ENCODE measurements at places on chromosomes 16 and 17.

GRCh38 chr16:7492122-7492521 is 159.5 kb downstream of the RBFOX1 start:
- no peak for DNase-seq

- DNase-seq = peak; percentile 23
Measured at GRCh38 chr16:89052890-89053724, 40.5 kb upstream of the ACSF3 start.

- DNase-seq = no peak
Measured at GRCh38 chr17:49013311-49014213, 16.4 kb downstream of the IGF2BP1 start.

DNA sequence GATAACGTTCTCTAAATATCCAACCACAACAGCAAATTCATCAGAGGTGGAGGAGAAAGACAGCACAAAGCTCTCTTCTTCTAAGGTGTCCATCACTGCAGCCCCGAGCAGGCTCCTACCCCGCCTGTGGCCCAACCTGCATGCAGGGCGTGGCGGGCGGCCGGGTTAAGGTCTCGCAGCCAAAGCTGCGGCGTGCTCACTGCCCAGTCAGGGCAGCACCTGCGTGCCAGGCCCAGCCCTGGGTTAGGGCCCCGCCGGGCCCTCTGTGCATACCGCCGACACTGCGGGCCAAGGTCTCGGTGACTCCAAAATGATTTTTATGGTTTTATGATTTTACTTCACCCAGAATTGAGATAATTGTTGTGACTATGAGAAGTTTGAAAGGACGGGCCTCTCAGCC is 57.8 kb downstream of the FOXK2 start:
- no peak for DNase-seq

DNA sequence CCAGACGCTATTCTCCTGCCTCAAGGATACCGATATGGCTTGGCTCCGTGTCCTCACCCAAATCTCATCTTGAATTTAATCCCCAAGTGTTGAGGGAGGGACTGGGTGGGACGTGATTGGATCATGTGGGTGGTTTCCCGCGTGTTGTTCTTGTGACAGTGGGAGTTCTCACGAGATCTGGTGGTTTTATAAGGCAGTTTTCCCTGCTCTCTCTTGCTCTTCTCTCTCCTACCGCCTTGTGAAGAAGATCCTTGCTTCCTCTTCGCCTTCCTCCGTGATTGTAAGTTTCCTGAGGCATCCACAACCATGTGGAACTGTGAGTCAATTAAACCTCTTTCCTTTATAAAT is 43.9 kb upstream of the ZCCHC14 start:
- DNase-seq = no peak

DNA sequence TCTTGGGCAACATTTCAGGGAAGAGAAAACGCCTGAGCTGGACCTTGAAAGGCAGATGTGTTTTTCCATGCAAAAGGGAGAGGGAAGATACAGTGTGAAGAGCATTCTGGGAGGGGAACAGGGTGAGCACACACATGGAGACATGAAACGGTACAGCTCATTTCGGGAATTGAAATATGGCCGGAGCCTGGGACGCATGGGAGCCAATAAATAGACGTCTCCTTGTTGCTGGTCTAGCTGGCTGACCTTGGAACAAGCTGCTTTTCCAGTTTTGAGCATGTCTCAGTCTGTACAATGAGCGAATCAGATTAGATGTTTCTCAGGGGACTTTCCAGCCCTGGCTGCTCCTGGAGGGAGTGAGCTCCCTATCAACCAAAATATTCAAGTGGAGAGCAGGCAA is 63.6 kb downstream of the ASIC2 start:
- no peak for DNase-seq

GRCh38 chr16:89354325-89354724 is 136.0 kb downstream of the ANKRD11 start:
- DNase-seq = no peak

GRCh38 chr16:58187665-58188421 is 10.1 kb downstream of the CSNK2A2 start:
- no peak for DNase-seq

DNA sequence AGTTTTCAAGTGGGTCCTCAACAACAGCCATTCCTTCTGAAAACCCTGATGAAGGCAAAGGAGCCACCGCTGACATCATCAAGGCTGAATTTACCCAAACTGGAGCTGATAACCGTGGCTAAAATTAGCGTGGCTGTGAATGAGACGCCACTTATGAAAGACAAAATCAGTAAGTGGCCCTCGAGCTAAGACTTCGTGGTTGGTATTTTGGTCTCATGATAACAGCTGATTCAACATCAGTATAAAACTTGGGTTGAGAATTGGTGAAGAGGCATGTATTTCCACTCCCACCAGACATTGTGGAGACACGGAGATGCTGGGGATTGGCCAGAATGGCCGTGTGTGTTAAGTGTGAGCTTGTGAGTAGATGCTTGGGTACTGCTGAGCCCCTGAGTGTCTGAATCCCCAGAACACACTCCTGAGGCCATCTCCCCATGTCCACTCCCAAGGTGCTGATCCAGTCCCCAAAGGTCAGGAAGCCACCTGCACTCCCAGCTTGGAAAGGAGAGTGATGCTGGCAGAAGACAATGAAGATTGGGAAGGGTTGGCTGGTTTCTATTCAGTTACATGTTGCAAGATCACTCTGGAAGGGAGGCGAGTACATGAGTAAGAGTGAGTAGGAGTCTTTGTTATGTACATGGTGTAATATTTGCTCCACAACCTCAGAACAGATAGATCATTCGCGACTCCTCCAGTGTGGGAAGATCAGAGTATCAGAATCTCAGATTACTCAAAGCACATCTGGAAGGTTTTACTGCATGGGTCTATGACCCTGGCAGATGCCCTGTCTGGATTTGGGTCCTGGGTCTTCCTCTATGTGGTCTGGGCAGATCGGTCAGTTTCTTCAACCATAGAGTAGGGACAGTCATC is 207.7 kb downstream of the HS3ST3A1 start:
- no peak for DNase-seq

- no peak for DNase-seq
Measured at GRCh38 chr16:9541723-9542122, 450.3 kb downstream of the HAPSTR1 start.

DNA sequence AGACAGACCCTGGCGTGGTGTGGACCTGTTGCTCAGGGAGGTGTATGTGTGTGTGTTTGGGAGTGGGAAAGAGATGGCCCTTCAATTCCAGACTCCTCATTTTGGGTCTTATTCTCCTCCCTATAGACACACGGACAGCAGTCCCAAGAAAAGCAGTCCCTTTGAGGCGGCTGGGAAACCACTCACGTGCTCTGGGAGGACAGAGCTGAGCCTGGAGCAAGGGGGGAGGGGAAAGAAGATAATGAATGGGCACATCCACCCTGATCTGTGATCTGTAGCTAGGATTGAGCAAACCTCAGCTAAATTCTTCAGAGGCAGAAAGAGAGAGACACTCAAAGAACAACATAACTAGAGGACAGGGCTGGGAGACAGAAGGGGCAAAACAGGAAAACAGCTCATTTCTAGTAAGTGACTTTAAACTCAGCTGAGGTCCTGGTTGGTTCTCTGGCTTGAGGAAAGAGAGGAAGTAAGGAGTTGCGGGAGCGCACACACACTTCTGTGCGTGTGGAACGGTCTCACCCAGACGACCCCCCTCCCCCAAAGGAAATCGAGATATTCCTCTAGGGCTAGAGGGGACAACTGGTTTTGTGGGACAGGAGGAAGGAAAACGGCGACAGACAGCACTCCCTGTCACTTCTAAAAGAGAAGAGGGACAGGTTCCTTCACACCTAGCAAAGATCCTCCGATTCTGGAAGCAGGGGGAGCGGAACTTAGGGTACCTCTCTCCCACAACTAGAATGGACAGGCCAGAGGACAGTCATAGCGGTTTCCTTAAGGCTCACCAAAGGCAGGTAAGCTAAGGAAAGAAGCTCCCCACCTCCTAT is 658 bp downstream of the RAB5C start:
- peak; percentile 44 for DNase-seq

DNA sequence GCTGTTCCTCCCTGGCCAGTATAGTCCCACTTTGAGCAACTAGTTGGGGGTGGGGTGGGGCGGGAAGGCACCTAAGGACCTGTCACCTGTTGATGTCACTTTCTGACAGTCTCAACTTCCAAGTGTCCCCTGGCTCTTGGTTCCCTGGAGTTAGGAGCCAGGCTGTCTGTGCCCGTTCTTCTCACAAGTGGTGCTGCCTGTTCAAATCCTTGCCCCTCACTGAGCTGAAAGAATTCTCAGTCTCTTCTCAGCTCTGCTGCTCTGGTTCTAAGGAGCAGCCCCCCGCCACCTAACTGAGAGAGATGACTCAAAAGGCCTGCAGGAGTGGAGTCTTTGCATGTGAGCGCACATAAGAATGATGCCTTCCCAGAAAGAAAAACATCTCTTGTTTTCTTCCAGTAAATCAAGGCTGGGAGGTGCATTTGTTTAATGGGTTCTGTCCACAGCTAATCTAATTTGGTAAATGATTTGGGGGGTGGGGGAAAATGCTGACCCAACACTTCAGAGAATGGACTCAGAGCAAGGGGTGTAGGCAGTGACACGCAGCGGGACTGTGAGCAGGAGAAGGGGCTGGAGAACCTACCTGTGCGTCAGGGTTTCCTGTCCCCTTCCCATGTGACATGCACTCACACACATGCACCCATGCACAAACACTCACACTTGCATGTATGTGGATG is 78.2 kb upstream of the NLRP1 start:
- DNase-seq = no peak

GRCh38 chr16:9922441-9922840 is 259.8 kb downstream of the GRIN2A start:
- DNase-seq = no peak

GRCh38 chr17:49361129-49361901 is 735 bp downstream of the ZNF652 start:
- peak; percentile 84 for DNase-seq

DNA sequence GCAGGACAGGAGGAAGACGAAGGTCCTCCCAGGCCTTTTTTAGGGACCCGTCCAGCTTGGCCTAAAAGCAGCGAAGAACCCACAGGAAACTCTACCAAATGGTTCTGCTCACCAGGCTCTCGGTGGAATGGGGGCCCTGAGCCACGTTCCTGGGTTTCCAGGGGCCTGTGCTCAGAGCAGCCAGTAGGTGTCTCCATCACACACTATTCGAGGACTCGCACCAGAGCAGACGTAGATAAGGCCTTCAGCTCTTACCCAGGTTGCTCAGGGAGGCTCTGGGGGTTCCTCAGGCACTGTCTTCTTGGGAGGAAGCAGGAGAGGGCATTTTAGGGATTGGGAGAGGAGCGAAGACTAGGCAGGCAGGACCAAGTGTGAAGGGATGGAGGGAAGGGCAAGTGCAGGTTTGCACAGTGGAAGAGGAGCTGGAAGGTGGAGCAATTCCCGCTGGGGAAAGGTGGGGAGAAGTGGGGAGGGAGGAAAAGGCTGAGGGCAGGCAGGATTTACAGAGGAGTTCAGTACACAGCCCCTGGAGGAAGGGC is 157.1 kb downstream of the RGS9 start:
- DNase-seq = peak; percentile 63

DNA sequence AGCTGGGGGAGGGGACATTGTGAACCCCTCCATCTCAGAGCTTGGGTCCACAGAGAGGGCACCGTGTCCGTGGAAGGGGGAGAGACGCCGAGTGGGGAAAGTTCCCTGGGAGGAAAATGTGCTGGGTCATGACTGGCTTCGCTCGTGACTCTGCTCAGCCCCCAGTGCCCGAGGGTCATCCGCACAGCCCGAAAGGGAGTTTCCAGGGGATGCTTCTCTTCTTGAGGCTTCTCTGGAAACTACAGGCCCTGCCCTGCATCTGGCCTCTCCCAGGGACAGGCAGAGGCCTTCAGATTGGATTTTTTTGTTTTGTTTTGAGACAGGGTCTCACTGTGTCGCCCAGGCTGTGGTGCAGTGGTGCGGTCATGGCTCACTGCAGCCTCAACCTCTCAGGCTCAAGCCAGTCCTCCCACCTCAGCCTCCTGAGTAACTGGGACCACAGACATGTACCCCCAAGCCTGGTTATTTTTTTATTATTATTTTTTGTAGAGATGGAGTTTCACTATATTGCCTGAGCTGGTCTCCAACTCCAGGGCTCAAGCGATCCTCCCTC is 9.8 kb upstream of the GSE1 start:
- DNase-seq = no peak

DNA sequence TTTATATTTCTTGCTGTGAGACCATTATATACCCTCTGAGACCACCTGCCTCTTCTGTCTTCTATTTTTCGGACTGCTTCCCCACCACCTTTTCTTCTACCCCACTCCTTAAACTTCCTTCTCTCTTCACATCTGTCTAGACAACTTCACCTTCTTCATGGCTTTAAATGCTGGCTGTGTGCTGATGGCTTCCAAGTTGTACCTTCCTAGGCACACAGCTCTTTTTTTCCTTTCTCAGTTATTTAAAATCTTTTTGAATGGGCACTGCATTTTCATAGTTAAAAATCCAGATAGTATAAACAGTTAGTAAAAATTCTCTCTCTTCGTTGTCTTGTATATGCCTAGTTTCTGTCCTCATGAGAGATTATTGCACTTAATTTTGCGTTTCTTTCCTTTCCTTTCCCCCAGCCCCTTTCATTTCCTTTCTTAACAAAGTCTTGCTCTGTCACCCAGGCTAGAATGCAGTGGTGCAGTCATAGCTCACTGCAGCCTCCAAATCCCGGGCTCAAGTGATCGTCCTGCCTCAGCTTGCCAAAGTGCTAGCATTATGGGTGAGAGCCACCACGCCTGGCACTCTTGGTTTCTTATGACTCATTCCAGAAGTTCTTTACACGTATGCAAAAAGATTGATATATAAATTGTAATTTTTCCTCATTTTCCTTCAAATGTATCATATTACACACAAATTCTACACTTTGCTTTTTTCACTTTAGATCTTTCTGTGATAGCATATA is 114.3 kb downstream of the NPIPB5 start:
- no peak for DNase-seq

DNA sequence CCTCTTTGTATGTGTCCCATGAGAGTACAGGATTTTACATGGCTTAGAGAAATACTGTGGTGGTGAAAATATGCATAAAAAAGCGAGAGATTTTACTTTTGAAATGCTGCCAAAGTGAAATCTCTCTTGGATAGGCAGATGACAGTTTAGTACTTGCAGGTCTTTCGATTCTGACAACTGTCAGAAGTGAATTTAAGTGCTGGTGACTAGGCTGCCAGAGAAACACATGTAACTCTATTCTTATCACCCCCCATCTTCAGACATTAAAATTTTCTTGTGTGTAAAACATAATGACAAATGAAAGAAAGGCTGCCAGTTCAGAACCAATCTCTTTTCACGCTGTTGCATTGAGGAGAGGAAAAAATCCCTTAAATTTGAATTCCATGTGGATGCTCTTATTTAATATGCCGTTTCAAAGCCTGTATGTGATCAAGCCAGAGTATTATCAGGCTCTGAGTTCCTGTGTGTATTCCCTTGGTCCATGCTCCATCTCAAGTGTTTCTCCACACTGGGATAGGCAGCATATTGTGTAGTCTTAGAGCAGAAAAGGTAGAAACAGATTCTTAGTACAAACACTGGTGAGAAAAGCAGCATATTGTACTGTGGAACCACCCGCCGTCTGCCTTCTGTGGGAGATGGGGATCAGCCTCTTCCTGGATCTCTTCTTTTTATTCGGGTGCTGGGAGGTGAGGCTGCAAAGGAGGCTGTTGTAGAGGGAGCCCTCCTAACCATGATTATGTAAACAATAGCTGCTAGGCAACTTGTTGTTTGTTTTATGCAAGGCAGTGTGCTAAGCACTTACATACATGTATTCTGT is 291.3 kb downstream of the WWOX start:
- DNase-seq = no peak
